Activated CD4-positive, alpha-beta T cell treated with anti-CD3 and anti-CD28 coated beads, Interleukin-2, Interleukin-4, amounts not matched to agents 100 ng/mL and 50 ng/mL, durations not matched to agents 16 hours and 8 hours (primary cell): ENCODE measurements at places on chromosomes 7 and 10.

DNA sequence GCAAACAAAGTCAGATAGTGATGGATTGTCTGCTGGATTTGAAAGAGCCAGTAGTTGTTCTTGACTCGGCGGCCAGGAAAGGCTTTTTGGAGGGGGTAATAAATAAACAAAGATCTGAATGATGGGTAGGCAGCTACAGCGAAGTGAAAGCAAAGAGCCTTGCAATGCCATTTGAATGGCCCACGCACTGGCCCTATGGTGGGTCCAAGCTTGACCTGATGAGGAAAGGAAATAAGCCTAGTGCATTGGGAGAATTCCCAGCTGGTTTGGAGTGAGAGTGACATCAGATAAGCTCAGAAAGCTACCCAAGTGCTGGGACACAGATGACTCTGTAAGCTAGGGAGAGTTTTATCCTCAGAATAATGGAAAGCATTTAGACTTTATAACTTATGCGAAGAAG is 365.2 kb downstream of the PLXDC2 start:
- no peak for DNase-seq

GRCh38 chr10:8361510-8361844 is 307.0 kb downstream of the GATA3 start:
- peak; percentile 68 for DNase-seq

- DNase-seq, result no peak
Observed at GRCh38 chr10:132941640-132942051, 724 bp downstream of the CFAP46 start.

DNA sequence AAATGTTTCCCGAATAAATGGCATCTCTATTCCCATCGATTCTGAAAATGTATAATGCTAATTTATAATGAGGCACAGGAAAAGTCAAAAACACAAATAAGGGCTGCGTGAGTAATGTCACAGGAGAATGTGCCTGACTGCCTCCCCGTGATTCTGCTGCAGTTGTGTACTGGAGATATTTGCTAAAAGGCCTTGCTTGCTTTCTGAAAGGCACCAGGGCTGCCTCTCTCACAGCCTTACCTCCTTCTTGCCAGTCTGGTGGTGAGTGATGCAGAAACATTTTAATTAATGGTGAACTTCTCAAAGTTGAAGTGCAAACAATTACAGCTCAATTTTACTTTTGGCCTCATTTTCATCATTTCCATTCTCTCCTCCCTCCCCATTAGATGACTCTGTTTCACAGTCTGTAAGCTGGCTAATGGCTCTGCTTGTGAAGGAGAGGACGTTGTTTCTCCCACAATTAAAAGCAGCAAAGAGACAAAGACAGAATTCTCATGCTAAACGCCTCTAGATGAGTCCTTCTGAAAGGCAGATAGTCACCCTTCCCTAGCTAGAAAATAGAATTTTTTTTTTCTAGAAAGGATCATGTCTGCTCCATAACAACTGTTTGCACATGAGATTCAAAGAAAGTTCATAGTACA is 377.6 kb downstream of the MDFIC start:
- DNase-seq, result no peak

DNA sequence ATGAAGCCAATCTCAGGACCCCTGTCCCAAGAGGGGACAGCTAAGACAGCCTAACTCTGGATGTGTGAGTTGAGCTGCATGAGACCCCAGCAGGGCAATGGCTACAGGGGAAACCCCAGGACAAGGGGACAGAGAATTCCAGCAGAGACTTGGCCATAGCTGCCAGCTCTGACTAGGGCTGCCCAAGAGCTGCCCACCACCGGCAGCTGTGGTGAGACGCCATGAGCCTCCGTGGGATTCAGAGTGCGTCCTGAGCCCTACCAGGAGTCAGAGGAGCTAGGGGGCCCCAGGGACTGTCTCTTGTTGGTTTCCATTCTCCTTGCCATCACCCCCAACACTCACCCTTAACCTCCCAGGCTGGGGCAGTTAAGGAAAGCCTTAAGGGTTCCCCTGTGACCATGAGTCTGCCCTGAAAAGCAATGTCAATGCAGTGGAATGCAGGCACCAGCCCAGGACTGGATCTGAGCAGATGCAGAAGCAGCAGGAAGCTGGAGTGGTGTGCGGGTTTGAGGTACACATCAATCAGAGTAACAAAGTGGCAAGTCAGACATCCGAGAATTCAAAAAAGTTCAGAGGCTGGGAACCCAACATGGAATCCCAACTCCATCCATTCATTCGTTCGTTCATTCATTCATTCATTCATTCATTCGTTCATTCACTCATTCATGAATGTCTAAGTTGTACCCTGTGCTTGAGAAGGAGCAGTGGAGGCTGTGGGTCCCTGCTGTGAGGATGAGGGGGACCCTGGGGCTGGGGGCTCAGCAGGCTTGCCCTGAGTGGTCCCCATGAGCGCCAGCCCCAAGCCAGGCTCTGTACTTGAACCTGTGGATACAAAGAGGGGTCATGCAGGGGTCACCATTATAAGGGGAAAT is 52.9 kb downstream of the C10orf120 start:
- no peak for DNase-seq
